Stimulated activated CD8-positive, alpha-beta memory T cell treated with anti-CD3 and anti-CD28 coated beads, Interleukin-7, amount 100 ng/mL, for 24 hours (primary cell): ENCODE measurements at places on chromosomes 6 and 20.

GRCh38 chr6:140663772-140664171 is 1289.3 kb upstream of the CITED2 start:
- DNase-seq: no peak

DNA sequence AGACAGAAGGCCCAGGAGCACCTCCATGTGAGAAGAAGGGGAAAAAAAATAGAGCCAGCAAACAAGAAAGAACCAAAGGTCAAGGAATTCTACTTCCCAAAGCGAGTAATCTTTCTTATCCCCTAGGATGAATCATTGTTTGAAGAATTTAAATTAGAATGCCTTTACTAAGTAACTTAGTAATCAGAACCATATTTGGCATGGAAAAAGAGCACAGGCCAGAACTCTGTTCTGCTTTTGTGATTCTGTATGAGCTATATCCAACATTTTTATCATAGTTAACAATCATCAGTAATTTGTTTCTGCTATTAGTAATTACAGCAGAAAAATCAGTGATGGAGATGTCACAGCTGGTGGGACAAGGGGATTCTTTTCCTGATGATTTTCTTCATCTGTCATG is 228.8 kb upstream of the FAM83B start:
- DNase-seq: no peak

DNA sequence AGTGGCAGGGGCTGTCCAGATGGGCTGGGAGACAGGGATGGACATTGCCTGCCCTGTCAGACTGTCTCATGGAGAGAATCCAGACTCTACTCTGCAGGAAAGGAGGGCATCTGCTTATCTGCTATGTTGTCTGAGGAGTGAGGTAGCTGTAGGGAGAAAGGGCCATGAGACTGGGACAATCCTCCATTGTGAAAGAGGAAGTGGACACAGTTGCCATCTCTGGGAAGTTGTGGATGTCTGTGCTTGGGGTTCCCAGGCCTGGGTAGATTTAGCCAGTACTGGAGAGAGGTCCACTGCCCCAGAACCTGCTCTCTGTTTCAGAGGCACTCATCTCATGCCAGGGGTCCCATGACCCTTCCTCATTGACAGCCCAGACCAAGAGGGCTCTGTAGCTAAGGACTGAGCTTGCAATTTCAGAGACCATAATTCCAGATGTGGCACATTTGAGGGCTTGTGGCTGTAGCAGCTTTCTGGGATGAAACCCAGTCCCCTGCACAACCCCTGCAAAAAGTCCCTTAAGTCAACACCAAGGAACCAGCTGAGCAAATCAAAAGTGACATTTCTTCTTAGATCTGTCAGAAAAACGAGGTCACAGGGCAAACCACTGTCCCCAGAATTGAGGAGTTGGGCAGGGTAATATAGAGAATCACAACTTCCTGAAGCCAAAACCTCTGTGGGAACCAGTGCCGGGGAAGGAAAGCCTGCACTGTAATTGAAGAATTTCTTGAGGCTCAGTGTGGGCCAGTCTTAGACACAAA is 4.1 kb upstream of the SIRPG start:
- no peak for DNase-seq

DNA sequence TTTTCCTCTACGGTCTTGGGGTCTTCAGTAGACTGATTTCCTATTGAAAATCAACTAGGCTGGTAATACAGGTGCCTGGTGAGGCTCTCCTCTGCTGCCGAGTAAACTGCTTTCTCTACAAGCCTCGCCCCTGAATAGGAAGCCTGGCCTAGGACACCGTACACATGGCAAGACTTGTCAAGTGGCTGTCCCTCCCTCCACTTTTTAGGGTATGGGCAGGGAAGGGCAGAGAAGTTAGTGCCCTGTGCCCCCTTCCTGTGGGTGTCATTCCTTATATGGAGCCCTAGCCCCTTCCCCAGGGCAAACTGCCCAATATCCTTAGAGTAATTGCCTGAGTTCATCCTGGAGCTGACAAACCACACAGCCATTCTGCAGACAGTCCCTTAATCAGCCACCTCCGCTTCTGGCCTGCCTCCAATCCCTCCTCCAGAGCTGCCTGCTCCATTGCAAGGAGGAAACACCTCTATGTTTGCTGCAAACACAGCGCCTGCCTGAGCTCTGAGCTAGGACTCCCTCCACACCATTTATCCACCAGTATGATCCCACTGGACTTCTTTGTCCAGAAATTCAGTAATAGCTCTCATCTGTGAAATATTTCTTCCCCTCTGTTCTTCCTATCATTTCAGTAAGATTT is 93.1 kb downstream of the CHD6 start:
- no peak for DNase-seq

DNA sequence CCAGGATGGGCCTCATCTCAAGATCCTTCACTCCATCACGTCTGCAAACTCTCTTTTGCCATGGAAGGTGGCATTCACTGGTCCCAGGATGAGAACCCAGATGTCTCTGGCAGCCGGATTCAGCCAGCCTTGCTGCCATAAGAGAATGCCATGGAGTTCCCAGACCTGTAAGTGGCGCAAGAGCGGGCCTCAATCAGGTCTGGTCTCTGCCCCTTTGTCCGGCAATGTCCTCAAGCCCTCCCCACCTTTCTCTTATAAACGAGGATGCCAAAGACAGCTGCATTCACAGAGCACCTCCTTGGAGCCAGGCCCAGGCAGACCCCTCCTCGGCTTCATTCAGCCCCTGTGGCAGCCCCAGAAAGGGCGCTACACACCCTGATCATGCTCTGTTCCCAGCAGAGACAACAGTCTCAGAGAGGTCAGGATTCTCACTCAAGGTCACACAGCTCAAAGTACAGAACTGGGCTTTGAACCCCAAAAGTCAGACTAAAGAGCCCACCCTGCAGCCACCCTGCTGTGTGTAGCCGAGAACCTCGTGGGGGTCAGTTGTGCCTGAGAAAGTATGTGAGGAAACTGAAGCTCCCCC is 263.7 kb downstream of the TAF4 start:
- DNase-seq: no peak

- DNase-seq: no peak
Observed at GRCh38 chr20:54429364-54429763, 46.0 kb upstream of the DOK5 start.

- no peak for DNase-seq
Observed at GRCh38 chr20:7722564-7722963, 217.7 kb downstream of the HAO1 start.
